ENCODE measurements at places on chromosomes 3 and 15. TPM values are rescaled to one million over a fixed set of nuclear protein-coding genes. Genes with fewer than 3 reads are reported as not detected.

CCDC12 gene
- 27.5 TPM for total RNA-seq

PATL2 gene
- 4.5 TPM for total RNA-seq

CPNE9 gene
- total RNA-seq = not detected

CHRD gene
- total RNA-seq = 7.0 TPM

DNA sequence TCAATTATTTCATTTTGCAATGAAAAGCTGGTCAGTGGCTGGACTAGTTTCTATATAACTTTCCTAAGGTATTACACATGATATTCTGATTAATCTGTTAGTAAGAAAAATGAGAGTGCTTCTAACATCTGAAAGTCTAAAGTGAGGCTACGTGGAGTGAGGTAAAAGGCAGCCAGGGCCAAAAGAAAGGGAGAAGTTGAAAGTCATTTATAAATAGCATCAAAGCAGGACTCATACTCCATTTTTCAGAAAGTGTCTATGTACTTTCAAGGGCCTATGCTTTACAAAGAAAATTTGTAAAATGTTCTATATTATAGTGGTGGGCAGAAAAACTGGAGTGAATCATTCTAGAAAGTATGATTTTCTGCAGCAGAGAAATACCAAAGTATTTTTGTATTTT is 80.0 kb downstream of the CSNK1G1 start:
- H3K4me1 ChIP-seq = no peaks in the 10 kb centered on the region
- H3K27me3 ChIP-seq = no peaks in the 10 kb centered on the region
- no peak overlapping the region for H3K4me3 ChIP-seq

DNA sequence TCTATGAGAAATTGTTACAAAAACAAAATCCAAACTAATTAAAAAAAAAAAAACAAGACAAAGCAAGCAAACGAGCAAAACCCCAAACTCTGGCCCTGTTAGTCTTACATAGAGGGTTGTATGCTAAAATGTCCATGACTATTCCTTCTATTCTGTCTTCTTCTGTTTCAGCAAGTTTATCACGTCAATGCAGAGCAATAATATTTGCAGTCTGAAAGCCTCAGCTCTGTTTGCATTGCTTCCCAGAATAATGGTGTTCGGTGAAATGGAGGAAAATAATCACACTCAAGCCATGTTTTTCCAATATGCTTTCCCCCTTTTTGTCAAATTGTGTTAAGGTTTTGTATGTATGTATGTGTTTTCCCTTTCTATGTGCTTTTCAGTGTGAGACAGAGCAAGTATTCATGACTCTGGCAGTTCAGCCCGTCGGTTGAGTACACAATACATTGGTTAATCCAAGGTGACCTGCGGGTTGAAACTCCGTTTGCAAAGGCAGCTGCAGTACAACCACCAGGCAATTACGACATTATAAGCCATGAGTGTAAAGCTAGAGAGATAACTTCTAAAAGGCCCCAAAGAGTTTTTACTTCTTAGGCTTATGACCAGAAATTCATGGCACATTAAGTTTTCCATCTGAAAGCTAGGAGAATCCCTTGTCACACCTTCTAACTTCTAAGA is 34.9 kb upstream of the MAGI1 start:
- H3K4me3 ChIP-seq = no peak overlapping the region
- H3K27ac ChIP-seq = no peak overlapping the region
- no peaks in the 10 kb centered on the region for H3K27me3 ChIP-seq
- DNase-seq = no peak
- no peaks in the 10 kb centered on the region for H3K36me3 ChIP-seq

- no peaks in the 10 kb centered on the region for H3K27me3 ChIP-seq
- H3K36me3 ChIP-seq = peaks cover 68% of the 10 kb centered on the region
- peaks cover 55% of the 10 kb centered on the region for H3K4me1 ChIP-seq
Measured at GRCh38 chr15:63044645-63045464, 2.3 kb downstream of the TPM1 start.

DNA sequence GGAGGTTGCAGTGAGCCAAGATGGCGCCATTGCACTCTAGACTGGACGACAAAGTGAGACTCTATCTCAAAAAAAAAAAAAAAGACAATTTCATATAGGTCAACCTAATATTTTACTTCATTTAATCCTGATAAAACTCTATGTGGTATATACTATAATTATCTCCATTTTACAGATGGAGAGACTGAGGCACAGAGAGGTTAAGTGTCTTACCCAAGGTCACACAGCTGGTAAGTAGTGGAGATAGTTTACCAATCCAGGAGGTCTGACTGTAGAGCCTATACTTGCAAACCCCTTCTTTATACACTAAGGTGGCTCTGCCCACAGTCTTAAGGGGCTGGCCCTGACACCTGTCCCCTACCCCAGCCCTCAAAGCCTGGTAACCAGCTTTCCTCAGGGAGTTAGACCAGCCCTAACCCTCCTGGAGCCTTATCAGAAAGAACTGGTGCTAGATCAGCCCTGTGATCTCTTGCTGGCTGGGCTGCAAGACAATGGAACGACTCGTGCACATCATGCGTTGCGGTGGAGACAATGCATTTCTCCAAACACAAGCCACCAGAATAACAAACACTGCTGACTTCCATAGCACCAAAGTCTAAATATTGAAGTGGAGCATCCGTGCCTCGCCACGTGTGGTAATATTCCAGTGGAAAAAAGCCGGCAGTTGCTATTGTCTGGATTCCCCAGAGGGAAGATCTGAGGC is 60.0 kb upstream of the SMAD3 start:
- H3K4me3 ChIP-seq = no peak overlapping the region
- no peak overlapping the region for H3K27ac ChIP-seq
- H3K36me3 ChIP-seq = no peaks in the 10 kb centered on the region

Measured in right atrium auricular region (tissue), 2 donors.